ENCODE measurements at places on chromosomes 4 and X.

GRCh38 chr4:113760094-113760794 lies 1.3 kb downstream of the CAMK2D start:
- DNase-seq: peak; percentile 55

- no peak for DNase-seq
Observed at GRCh38 chr4:71232846-71233245, 106.0 kb upstream of the SLC4A4 start.

- no peak for DNase-seq
Observed at GRCh38 chr4:119317990-119318389, 3.9 kb downstream of the FABP2 start.

- no peak for DNase-seq
Observed at GRCh38 chr4:19880206-19880605, 371.5 kb upstream of the SLIT2 start.

- DNase-seq: no peak
Observed at GRCh38 chr4:8725071-8725841, 132.7 kb downstream of the CPZ start.

DNA sequence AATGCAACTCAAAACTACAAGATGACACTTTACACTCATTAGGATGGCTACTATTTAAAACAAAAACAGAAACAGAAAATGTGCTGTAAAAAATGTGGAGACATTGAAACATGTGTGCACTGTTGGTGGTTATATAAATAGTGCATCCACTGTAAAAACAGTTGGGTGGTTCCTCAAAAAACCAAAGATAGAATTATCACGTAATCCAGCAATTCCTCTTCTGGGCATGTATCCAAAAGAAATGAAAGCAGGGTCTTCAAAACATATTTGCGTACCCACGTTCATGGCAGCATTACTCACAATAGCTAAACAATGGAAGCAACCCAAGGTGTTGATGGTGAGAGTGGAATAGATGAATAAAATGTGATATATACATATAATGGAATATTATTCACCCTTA lies 967.2 kb downstream of the TRAM1L1 start:
- DNase-seq: no peak

- no peak for DNase-seq
Observed at GRCh38 chrX:45840411-45840950, 639.8 kb upstream of the DIPK2B start.

- DNase-seq: no peak
Observed at GRCh38 chr4:19614171-19614570, 637.5 kb upstream of the SLIT2 start.

- DNase-seq: no peak
Observed at GRCh38 chr4:780716-781492, 45.0 kb downstream of the CPLX1 start.

DNA sequence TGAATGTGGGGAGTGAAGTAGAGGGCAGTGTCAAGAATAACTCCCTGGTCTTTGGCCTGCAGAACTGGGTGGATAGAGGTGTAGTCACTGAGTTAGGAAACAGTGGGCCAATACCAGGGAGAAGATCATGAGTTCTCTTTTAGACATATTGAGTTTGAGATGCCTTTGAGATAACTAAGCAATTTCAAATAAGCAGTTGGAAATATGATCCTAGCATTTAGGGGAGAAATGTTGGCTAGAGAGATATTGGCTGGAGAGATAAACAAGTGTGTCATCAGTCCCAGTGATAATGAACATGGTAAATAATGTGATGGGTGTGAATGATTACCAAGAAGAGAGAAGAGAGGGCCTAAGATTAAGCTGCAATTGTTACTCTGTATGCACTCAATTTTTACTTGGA lies 95.3 kb upstream of the HPRT1 start:
- DNase-seq: no peak

DNA sequence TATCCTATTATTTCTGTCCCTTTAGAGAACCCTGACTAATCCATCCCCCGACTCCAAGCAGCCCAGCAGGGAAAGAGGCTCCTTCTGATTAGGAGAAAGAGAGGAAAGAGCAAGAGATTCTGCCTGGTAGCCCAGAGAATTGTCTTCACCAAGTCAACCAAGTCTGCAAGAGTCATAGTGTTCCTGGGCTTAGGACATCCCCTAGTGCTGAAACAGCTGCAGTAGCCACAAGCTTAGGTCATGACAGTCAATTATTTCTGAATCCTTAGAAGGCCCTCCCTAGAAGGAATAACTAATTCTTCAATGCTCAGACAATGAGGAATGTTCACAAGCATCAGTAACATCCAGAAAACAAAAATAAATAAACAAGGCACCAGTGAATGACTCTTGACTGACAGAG lies 480.3 kb upstream of the GRIA3 start:
- no peak for DNase-seq

DNA sequence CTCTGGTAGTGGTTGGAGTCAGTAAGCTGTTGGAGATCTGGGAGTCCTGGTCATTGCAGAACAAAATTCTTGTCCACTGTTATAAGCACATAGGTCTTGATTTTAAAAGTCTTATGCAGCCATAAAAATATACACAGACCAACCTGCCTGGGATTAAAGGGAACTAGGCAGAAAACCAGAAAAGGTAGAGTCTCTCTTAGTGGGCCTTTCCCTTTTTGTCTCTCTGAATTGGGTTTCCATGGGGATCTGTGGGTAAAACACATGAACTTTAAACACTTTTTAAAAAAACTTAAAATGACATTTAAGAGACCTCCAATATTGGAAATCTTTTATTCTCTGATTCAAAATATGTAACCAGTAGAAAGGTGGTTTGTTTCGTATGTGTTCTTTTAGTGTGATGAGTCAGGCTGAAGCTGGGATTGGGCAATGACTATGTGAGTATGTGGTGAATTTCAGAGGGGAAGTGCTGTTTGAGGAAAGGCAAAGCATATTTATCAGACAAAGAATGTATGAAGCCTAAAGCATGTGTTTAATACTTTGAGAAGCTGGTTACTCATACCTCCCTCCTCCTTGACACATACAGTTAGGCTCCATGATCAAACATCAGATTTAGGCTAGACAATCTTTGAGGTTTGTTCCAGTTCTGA lies 29.6 kb downstream of the SLC16A2 start:
- DNase-seq: no peak

- DNase-seq: no peak
Observed at GRCh38 chrX:45735571-45735970, 534.9 kb upstream of the DIPK2B start.

DNA sequence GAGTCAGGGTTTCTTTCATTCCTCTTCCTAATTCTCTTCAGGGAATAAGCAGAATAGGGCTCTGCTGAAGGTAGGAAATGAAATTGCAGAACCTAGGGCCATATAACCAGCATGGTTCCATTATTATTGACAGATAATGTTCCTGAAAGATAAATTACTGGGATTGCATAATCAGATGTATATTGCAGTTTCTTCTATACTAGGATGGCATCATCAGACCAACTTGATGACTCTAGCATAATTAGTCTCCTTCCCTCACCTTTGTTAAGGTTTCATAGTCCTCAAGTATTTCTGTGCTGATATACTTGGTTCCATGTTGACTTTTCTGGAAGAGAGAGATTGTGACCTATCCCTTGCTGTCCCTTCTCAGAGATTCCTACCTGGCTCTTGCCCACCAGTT lies 492.3 kb upstream of the LCORL start:
- no peak for DNase-seq

- no peak for DNase-seq
Observed at GRCh38 chr4:189081826-189082225, 858.8 kb upstream of the FRG1 start.

- no peak for DNase-seq
Observed at GRCh38 chr4:118099106-118099505, 64.8 kb downstream of the NDST3 start.

- DNase-seq: no peak
Observed at GRCh38 chrX:13495232-13495631, 74.2 kb upstream of the EGFL6 start.

- no peak for DNase-seq
Observed at GRCh38 chr4:180330521-180330920, 1912.7 kb upstream of the TENM3 start.

DNA sequence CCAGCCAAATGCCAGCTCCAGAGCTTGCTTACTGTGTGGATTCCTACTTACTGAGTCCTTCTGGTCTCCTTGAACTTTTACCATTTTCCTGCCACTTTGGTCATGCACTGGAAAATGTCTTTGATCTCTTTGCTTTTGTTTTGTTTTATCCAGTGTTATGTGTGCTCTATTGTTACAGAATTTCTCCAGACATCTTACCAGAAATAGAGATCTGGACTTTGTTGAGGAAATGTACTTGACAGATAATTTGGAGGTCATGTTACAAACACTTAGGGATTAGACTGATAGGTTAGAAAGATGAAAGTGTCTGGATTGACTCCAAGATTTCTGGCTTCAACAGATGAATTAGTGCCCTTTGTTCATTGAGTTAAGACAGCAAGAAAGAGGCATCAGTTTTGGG lies 5.7 kb upstream of the ZNF330 start:
- DNase-seq: no peak

GRCh38 chr4:125489952-125490690 lies 175.4 kb downstream of the FAT4 start:
- DNase-seq: no peak

- no peak for DNase-seq
Observed at GRCh38 chr4:141567326-141567915, 69.0 kb upstream of the IL15 start.

GRCh38 chr4:105357258-105357980 lies 116.4 kb downstream of the PPA2 start:
- DNase-seq: peak; percentile 7

GRCh38 chrX:42443267-42443666 lies 334.7 kb downstream of the PPP1R2C start:
- DNase-seq: no peak

GRCh38 chr4:152166567-152166966 lies 369.3 kb downstream of the FBXW7 start:
- DNase-seq: no peak

DNA sequence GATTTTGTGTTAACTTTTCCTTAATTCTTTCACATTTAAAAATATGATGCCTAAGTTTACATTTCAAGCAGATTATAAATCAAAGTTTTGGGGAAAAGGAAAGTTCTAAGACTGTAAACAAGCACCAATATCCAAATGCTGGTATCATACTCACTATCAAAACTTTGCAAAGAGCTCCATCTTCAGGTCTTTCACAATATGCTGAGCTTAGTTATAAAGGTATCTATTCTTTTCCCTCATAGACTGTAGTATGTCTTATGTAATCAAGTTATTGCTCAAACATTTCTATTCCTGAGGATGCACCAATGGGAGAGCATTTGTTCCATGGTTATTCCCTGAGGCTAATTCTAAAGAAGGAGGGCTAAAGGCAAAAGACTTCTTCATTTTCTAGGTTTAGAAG lies 207.9 kb upstream of the FAM241A start:
- DNase-seq: no peak

- DNase-seq: peak; percentile 28
Observed at GRCh38 chr4:1347410-1347864, 429 bp downstream of the UVSSA start.

DNA sequence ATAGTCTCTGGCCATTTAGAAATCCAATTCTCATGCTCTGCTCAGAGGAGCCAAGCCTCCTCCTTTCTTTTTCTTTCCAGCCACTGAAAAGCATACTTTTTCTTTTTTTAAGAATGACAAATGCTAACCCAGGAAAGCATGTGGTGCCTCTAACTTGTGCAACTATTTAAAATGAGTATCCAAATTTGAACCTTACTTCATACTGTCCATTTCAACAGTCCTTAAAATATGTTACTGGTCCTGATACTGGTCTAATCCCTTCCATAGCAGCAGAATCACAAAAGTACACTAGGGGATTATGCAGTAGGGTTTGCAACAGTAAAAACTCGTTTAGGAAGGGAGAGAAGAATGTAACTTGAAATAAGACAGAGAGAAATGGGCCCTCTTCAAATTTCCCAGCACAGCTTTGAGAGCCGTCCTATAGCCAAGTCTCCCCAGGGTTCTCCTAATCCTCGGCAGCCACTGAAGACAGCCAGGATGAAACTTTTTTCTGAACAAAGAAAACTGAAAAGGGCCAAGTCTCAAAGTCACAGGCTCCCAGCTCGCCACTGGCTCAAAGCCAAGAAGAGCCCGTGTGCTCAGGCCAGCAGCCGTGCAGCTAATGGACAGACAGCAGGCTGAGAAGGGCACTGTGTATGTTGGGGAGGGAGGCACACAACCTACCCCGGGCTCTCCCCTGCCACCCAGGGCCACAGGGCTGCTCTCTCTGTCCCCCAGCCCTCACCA lies 39.5 kb downstream of the GPC4 start:
- peak; percentile 12 for DNase-seq

GRCh38 chr4:23932186-23932585 lies 42.3 kb upstream of the PPARGC1A start:
- DNase-seq: no peak

GRCh38 chr4:173288698-173289352 lies 45.3 kb downstream of the HMGB2 start:
- no peak for DNase-seq

- no peak for DNase-seq
Observed at GRCh38 chrX:41877167-41877566, 46.2 kb downstream of the CASK start.

GRCh38 chr4:153988492-153989363 lies 199.8 kb upstream of the SFRP2 start:
- no peak for DNase-seq

DNA sequence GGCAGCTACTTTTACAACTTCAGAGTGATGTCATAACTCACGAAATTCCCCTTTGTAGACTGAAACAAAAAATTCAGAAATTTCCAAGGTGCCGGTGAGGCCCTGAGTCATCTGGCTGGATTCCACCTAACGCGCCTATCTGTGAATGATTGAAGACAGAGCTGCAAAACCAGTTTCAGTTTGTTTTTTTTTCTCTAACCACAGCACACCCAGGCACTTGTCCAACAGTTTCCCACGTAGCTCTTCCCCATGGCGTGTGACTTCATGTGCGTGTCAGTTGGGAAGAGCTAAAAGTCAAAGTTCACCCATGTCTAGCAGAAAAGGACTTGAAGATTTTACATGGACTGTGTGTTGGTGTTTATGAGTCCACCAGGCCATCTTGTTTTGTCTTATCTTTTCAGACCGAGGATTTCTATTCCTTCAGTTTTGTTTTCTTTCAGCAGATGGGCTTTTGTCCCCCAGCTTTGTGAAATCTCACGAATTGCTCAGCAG lies 16.4 kb downstream of the TCEANC start:
- no peak for DNase-seq
